ENCODE measurements at places on chromosomes 12 and 14.

- DNase-seq, result no peak
Observed at GRCh38 chr14:31660728-31661127, 99.5 kb downstream of the NUBPL start.

DNA sequence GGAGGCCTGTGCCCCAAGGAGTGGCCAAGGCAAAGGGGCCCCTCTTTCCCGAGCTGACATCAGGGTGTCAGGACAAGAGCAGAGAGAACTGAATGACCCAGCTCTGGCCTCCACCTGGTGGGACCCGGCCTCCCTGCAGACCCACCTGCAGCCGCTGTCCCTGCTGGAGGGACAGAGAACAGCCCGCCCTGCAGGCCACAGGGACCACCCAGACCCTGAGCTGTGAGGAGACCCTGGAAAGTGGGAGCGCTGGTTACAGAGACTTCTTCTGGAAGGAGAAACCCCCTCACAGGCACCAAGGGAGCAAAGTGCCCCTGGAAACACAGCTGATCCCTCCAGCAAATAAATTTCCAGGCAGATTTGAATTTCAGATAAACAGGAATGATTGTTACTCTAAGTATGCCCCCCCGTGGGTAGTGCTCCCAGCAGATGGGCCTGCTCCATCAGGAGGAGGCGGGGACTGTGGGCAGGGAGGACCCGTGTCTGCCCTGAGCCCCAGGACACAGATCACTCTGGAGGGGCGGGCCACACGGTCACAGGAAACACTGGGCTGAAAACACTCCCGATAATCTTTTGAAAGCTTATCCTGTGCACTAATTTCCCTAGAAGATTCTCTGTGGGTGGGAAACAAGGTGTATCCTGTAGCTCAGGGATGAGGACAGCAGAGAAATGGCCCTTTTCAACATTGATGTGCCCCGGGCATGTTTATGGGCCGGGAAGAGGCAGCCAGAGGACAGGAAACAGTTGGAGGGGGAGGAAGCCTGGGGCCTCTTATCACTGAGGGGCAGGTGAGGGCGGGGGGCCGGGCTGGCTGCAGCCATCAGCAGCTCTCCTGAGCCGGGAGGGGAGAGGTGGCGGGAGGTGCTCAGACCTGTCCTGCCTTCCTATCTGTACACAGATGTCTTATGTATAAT, 276.0 kb downstream of the ADGRD1 start:
- no peak for DNase-seq

- no peak for DNase-seq
Observed at GRCh38 chr12:20805921-20806320, 4.6 kb upstream of the SLCO1B3 start.

GRCh38 chr12:108016022-108016564, 113.0 kb upstream of the WSCD2 start:
- no peak for DNase-seq

DNA sequence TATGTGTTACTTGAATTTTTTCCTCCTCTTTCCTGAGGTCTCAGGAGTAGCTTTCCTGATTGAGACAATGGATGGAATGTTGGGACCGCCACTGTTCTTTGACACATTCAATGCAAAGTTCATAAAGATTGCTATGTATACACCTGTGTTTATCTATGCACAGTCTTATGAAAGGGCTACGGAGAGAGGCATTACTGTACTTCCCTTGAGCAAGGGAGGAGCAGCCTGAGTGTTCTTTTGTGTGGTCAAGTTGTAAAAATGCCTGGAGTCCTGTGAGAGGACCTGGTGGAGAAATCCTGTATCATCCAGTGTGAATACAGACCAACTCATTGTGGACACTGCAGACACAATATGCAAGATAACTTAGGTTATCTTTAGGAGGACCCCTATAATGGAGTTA, 1.2 kb downstream of the SRGAP1 start:
- DNase-seq, result no peak

DNA sequence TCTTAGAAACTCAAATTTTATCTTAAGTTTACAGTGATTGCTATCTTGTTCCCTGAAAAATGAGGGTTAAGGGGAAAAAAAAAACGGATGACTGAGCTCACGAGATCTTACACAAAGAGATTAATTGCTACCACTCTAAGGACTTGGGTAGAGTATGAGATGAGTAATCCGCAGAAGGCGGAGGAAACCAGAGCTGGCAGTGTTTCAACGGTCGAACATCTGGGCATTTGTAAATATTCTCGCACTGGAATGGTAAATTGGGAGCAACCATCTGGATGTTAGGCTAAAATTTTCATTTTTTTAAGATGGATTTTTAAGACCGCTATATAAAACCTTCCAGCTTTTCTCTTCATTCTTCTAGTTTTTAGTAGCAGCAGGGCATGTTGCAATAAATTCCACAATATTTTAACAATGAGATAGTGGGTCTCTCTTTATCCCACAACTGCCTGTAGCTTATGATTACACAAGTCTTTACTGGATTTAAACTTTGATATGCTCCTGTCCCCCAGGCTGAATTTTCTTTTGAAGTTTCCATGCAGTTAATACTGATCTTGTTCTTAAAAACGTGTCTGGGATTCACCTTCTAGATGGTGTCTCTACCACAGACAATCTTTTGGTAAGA, 1324.1 kb downstream of the AACS start:
- peak; percentile 13 for DNase-seq

GRCh38 chr12:13452955-13453570, 256.5 kb downstream of the EMP1 start:
- no peak for DNase-seq

DNA sequence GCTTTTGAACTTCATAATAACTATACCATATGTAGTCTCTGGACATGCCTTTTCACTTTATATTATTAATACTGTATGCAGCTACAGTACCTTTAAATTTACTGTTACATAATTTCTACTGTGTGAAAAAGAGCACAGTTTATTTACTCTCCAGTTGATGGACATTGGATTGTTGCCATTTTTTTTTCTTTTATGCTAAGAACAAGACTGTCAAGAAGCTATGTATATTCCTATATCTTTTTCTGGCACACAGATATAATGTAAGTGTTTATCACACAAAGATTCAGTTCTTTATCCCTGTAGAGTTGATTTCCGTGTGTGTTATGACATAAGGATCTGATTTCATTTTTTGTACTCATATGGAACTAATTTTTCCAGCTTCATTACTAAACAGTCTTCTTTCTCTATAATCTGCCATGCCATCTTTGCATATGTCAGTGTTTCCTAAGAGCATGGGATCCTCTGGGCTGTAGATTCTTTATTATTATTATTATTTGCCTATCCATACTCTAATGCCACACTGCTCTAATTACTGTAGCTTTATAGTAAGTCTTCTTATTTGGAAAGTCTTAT, 593.0 kb upstream of the ATP2B1 start:
- no peak for DNase-seq

GRCh38 chr12:55847603-55848291, 5.0 kb upstream of the MMP19 start:
- DNase-seq, result no peak
